Germinal center (tissue), 1 donor: ENCODE measurements at places on chromosomes 7 and 10.

GRCh38 chr10:92567952-92568600 lies 5.8 kb downstream of the IDE start:
- peak; percentile 49 for DNase-seq

GRCh38 chr10:17488848-17489247 lies 34.5 kb upstream of the ST8SIA6 start:
- DNase-seq = no peak

DNA sequence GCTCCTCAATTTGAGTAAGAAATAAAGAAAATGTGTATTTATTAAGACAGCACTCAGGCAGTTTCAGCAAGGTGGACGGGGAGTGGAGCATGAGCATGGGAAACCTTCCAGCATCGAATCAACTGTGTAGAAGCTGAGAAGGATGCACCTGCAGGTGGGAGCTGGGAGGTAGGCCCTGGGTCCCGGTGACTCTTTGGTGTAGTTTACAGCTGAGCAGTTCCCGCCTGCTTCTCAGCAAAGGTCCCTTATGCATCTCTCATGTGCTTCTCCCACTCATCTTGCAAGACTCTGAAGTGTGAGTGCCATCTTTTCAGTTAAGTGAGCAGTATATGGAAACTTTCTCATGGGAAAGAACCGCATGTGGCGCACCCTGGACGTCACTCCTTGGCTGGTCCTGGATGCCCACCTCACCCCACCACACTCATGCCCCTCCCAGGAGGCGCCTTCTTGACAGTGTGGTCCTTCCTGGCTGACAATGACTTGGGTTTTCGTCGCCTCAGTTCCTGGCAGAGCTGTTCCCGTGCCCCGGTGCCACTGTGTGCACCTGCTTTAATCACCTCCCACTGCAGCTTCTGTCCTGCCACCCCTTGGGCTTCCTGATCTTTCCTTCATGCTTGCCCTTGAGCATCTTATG lies 19.8 kb upstream of the PURB start:
- DNase-seq = no peak

DNA sequence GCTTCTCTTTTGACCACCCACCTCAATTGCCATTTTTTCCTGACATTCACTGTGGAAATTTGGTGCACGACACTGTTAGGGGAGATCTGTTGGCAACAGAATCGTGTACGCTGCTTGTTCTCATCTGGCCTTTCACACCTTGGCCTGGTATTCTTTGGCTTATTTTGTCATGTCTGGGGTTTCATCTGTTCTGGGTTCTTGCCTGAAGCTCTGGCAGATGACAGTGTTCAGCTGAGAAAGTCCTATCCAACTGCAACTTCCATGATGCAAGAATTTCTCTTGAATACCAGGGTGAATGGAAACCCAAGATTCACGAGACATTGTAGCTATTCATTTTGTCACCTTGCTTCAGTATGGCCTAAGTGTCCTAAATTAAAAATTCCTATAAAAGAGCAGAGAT lies 82.6 kb upstream of the CELF2 start:
- no peak for DNase-seq

GRCh38 chr10:21314111-21314626 lies 211.3 kb downstream of the SKIDA1 start:
- no peak for DNase-seq

- no peak for DNase-seq
Measured at GRCh38 chr7:149427096-149427680, 33.7 kb downstream of the ZNF777 start.

DNA sequence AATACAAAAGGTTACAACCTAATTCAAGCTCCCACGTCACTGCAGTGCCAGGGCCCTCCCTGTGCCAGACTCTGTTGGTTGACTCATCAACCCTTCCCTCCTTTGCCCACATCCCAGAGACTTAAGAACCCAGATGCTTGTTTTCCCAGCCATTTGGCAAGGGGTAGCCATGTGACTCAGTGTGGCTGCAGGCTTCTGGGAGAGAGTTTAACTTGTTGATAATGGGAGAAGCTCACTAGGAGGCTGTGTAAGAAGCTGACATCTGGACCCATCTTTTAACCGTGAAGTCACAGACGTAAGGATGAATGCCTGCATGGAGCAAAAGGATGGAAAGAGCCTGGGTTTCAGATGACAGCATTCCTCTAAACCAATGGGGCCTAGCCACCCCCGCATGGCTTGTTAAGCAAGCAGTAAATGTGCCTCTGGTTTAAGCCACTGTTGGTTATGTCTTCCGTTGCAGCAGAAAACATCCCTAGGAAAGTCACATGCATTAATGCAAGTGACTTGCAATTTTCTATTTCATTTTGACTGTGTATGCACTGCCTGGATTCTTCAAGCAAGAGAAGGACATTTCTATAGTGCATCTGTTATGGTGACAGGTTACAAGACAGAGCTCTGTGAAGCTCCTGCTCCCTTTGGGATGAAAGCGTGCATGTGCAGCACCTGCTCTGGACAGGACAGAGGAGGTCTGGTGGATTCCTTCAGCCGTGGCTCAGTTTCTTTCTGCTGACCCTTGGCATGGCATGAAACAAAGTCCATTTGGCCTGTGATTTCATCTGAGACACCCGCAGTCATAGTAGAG lies 57.5 kb upstream of the CREB5 start:
- DNase-seq = no peak

GRCh38 chr7:105256761-105257231 lies 131.9 kb downstream of the SRPK2 start:
- no peak for DNase-seq

DNA sequence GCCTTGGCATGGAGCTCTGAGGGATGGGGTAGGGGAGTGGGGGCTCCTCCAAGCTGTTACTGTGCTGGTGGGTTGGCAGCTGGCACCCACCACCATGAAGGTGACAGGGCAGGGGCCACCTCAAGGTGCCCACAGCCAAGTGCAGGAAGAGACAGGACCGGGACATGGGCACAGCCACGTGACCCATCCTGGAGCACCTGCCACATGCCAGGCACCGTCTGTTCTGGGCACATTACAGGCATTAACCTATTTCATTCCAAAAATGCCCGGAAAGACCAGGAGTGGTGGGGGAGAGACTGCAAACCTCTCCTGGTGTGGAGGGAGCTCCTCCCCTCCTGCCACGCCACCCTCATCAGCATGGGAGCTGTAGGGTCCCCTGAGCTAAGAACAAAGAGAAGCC lies 56.7 kb downstream of the CAMK2B start:
- DNase-seq = no peak

GRCh38 chr10:21261842-21262294 lies 263.6 kb downstream of the SKIDA1 start:
- DNase-seq = no peak

GRCh38 chr10:86674912-86675311 lies 6.6 kb downstream of the LDB3 start:
- DNase-seq = no peak

DNA sequence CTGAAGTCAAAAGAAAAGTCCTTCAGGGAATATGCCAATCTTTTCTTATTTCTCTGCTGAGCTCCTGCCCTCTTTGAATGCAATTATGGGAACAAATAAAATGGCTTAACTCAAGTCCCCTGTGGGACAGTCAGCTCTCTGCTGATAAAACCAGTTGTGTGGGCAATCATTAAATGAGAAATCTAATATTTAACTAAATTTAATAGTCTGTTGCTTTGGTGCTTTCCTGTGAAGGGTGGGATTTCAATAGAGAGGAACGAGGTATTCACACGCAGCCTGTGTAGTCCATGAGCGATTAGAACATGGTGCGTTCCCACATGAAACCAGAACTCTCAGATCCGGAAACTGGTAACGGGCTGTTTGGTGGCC lies 138.4 kb downstream of the PAXIP1 start:
- DNase-seq = no peak

DNA sequence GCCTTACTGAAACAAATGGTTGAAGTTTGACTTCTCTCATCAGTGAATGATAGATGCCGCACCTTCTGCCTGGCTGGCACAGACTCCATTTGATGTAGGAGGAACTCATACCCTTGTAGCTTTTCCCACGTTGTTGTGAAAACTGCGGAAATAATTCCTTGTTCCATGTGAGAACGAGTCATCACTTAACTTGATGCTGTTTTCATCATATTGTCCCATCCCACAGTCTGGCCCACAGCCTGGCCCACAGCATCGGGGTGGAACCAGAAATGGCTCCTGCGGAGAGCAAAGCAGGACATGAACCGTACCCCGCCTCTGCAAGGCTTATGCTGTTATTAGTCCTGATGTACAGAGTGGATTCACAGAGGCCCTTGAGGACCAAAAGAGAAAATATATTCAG lies 587.0 kb downstream of the SDK1 start:
- DNase-seq = no peak

DNA sequence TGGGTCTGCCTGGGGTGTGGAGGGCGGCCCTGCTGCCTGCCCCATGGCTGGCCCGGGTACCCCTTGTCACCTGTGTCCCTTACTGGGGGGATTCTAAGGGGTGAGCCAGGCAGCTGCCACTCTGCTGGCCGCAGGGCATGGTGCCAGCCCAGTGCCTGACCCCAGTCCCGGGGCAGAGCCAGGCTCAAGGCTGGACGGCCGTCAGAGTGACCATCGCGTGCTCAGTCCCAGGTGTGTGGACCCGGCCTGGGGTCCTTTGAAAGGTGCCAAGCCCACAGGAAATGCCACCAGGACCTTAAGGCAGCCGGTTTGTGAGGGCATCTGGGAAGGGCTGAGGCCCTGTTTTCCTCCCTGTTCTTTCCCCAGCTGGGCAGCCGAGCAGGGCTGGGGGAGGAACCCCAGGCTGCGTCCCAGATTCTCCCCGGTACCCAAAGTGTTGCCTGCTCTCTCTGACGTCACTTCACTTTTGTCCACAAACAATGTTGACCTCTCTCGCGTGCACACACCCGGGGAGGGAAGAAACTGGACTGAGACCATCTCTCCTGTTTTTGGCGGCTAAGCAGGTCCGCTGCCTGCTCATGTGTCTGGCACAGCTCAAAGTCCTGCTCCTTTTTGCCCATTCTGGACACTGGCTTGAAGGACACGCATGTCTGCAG lies 37.6 kb downstream of the PAPOLB start:
- DNase-seq = no peak

GRCh38 chr10:77034240-77034639 lies 603.4 kb downstream of the KCNMA1 start:
- DNase-seq = no peak

DNA sequence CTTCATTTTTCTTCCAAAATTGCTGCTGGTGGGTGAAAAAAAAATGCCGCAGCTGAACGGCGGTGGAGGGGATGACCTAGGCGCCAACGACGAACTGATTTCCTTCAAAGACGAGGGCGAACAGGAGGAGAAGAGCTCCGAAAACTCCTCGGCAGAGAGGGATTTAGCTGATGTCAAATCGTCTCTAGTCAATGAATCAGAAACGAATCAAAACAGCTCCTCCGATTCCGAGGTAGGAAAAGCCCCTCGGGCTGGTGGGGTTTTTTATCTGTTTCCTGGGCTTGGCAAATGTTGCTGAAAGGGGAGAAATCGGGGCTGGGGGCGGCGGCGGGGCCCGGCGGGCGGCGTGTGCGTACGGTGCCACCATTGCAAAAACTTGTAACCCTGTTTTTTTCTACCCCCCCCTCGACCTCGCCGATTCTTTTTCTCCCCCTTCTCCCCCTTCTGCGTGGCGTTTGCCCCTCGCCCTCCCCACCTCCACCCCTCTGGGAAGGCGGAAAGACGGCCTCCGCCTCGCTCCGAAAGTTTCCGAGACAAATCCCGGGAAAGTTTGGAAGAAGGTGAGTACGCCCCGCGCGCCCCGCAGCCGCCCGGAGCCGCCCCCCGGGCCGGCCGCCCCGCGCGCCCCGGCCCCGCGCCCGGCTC lies 789 bp downstream of the TCF7L2 start:
- DNase-seq = no peak

- DNase-seq = no peak
Measured at GRCh38 chr10:54940418-54940817, 139.4 kb upstream of the PCDH15 start.

DNA sequence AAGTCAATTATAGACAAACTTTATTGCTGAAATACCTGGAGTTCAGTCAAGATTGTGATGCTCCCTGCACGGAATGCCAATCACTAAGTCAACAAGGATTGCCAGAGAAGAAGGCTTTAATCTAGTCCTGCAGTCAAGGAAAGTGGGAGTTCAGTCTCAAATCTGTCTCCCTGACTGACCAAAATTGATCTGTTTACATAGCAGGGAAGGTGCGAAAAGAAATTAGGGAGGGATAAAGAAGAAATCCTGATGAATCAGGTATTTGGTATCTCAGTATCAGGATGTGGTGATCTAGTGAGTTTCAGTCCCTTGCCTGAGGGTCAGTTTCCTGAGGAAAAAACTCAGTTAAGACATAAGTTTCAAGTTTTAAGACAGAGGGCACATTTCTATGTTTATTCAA lies 2.1 kb upstream of the AKR1D1 start:
- DNase-seq = no peak

GRCh38 chr10:97039538-97040247 lies 146.1 kb downstream of the SLIT1 start:
- no peak for DNase-seq

GRCh38 chr10:100531761-100532160 lies 2.1 kb upstream of the NDUFB8 start:
- no peak for DNase-seq

DNA sequence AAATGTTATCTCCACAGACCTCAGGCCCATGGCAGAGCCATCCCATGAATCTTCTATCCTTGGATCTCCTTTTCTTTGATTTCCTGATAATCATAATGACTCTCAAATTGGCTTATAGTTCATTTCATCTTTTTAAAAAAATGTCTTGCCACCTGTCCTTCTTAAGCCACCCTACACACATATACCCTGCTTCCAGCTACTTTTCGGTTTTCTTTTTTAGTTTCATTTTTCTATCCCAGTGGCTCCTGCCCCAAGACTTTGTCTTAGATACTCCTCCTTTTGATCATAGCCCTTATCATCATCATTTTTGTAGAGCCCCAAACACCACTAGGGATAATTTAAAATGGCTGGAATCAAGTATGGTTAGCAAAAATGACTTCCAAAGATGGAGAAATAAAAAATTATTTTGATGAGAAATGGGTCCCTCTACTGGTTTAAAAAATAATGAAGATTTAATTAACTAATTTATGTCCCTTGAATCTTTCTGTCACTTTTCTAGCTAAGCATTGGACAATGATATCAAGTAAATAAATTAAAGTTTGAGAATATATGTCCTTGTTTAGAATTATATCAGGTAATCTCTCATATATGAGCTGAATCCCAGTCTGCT lies 277.3 kb upstream of the SEMA3D start:
- DNase-seq = no peak

GRCh38 chr7:30760514-30761213 lies 8.7 kb downstream of the INMT start:
- no peak for DNase-seq

DNA sequence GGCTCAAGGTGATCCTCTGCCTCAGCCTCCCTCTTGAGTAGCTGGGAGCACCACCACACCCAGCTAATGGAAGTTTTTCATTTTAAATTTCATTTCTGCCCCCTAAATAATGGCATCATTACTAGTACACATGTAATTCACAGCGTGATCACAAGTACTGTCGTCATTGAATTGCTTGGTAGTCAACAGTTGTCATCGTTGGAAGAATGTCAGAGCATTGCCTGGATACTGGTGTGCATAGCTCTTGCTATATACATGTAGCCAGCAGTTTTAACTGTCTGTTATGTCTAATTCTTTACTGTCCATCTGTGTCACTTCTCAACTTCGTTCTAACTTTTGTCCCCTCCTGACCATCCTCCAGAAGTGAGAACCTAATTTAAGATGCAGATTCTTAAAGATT lies 62.1 kb downstream of the CRPPA start:
- no peak for DNase-seq
